ENCODE measurements at places on chromosomes 5 and 9.

GRCh38 chr5:158389786-158390185 lies 530.8 kb upstream of the CLINT1 start:
- no peak for DNase-seq

GRCh38 chr5:142609142-142609541 lies 76.7 kb downstream of the FGF1 start:
- no peak for DNase-seq

- no peak for DNase-seq
Measured at GRCh38 chr5:38576442-38576841, 20.0 kb upstream of the LIFR start.

DNA sequence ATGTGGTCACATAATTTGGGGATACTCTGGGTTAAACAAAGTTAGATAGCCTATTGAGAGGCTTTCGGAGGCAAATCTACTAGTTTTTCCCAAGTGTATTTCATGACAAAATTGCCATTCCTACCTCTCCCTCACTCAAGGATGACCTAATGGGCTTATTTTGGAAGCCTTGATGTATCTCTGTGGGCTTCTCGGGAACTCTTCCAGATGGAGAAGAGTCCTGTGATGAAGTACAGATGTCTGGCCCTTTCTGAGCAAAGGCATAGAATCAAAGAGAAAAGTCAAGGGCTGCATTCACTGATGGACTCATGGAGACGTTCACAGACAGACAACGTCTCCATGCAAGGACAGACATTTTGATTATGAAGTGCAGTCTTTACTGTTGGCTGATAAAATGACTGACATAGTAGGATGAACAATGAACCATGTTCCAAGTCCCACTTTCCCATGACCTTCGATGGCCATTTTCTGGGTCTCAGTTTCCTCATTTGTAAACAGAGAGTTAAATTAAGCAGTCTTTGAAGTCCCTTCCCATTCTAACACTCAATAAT lies 347.2 kb upstream of the CD180 start:
- no peak for DNase-seq

- no peak for DNase-seq
Measured at GRCh38 chr5:132112111-132112510, 38.5 kb downstream of the CSF2 start.

DNA sequence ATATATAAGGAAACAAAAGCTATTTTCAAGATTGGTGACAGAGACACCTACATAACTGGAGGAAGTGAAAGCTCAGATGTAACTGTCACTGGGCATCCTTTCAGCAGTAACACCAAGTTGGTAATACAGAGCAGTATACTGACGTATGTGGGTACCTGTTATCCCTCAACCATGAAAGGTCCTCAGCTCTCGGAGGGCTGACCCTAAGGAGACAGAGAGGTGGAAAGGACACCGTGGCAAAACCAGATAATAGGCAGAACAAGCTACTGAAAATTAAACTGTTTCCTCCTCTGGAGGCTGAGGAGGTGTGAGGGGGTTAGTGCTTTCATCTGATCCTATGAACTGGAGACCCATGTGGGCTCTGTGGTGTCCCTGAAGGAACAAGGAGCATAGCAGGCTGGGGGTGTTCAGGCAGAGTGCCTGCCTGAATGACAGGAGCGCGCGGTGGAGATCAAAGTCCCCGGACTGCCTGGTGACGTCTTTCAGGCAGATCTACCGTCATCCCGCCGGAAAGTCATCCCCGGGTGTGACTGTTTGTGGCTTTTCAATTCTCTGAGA lies 130.2 kb upstream of the FSTL4 start:
- no peak for DNase-seq

DNA sequence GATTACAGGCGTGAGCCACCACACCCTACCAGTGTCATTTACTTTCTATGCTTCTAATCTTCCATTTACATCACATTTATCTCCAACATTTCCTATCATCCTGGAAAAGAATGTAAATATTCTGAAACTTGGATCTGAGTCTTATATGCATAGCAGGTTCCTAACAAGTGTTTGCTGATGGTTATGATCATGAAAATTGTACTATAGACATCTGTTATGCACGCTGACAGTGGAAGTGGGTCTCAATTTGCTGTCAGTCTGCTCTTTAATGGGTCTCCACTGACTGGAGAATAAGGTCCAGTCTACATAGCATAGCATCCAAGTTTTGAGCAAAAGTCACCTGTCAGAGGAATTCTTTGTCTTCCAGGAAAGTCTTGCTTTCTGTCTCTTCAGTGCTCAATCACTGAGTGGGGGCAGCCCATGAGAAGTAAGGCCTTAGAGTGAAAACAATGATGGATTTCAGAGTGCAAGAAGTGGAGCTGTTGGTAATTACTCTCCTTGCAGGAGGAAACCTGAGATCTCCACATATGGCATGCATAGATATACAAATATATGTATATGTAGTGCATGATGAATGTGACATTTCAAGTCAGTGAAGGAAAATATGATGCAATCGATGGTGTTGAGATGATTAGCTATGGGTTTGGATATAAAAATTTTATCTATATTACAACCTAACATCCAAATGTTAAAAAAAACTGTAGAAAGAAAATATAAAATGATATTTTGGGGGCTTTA lies 29.2 kb upstream of the MSANTD3 start:
- DNase-seq, result no peak

DNA sequence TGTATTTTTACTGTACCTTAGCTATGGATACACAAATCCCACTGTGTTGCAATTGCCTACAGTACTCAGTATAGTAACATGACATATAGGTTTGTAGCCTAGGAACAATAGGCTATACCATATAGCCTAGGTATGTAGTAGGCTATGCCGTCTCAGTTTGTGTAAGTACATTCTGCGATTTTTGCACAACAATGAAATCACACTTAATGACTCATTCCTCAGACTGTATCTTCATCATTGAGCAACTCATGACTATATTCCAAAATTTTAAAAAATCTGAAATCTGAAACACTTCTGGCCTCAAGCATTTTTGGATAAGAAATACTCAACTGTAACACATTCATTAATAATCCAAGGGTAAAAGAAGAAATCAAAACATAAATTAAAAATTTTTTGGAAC lies 666.8 kb upstream of the GRAMD2B start:
- DNase-seq, result no peak
